Fibroblast of the aortic adventitia (primary cell): ENCODE measurements at places on chromosomes 11 and 22.

GRCh38 chr11:100689141-100689540 lies 2.1 kb downstream of the ARHGAP42 start:
- no peak for DNase-seq

GRCh38 chr11:123334925-123335324 lies 95.1 kb upstream of the GRAMD1B start:
- no peak for DNase-seq

- DNase-seq = no peak
These were observed 294.4 kb downstream of the NTM start for GRCh38 chr11:131664816-131665215.

DNA sequence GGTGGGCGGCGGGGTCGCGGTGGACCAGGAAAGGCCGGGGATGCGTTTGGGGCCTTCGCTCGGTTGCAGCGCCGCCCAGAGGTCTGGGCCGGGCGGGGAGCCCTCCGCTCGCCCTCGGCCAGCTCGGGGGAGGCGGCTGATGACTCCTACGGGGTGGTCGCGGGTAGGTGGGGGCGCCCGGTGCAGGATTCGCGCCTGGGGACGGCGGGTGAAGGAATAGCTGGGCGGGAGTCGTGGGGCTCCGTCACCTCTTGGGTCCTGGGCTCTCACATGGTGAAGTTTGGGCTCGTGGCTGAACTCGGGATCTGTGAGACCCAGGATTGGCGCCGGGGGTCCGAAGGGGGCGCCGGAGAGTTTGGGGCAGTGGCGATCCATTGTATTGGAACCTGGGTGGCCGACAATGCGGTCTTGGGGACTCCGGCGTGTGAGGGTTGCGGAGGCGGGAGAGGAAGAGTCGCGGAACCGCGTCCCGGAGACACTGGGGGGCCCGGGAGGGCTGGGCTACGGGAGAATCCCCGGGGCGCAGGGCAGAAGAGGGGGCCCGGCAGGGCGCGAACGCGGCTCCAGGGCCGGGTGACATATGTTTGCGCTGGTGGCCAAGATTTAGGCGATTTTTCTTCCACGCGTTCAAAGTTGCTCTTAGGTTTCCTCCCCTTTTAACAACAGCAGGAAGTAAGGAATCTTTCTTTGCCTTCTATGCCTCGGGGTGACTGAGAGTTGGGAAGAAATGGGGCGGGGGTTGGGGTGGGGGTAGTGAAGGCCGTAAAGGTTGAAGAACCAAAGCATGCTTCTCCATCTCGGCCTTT lies 935 bp downstream of the QSER1 start:
- peak; percentile 23 for DNase-seq

DNA sequence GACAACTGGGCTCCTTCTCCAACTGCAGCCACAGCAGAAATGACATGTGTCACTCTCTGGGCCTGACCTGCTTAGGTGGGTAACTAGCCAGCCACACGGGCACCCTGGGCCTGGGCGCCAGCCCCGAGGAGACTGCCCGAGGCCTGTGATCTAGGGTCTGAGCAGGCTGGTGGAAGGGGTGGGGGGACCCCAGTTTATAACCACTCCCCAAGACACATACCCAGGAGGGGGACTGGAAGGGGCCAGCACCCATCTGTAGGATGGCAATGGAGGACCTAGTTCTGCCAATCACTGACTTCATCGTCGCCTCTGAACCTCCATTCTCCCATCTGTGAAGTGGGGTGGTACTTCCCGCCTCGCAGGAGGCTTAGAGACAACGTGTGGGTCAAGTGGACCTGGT lies 16.1 kb downstream of the CD5 start:
- no peak for DNase-seq

GRCh38 chr11:17651061-17651460 lies 68.3 kb upstream of the MYOD1 start:
- DNase-seq = no peak

DNA sequence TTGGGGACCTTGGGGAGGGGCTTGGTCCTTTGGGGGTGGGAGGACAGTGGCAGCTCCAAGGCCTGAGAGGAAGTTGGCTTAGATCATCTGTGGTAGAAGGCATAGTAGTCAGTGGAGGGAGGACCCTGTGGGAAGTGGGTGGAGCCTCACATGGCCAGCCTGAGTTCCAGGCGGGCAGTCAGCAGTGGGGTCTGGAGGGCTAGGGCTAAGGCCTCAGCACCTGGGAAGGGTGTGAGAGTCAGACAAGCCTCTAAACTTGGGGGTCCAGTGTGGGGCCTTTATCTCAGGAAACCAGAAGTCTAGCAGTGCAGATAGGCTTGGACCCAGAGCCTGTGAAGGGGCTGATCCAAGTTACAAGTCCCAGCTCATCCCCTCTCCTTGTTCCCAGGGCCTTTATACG lies 4.0 kb downstream of the NLRX1 start:
- DNase-seq = no peak

DNA sequence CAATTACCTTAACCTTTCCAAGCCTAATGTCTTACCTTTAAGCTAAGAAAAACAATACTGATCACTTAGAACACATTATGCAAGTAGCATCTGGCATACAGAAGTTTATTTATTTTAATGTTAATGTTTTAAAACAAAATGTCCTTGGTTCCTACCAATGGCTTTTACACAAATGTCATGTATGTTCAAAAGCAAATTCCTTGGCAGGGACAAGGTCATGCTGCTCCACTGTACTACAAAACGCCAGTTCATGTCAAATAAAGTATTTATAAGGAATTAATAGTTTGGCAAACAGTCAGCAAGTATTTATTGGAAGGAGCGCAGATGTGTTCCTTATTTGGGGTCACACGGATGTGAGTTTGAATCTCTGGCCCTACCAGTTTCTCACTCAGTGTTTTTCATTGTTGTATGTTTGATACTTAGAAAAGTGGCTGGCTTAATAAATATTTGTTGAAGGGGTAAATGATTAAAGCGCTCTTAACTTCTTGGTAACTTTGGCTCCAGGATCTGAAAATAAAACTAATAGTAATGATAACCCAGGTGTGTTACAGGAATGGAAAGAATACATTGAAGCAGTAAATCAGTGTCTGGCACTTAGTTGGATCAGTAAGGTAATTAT lies 18.6 kb downstream of the DDI1 start:
- DNase-seq = no peak

- peak; percentile 35 for DNase-seq
These were observed 1.2 kb downstream of the C2CD2L start for GRCh38 chr11:119108146-119108856.

GRCh38 chr11:61954851-61955421 lies 4.8 kb downstream of the BEST1 start:
- DNase-seq = peak; percentile 86

GRCh38 chr11:127950162-127950561 lies 637.2 kb downstream of the ETS1 start:
- DNase-seq = no peak

GRCh38 chr11:71453037-71453917 lies at the start of gene NADSYN1:
Gene NADSYN1, plus strand, starts transcription at chr11:71453203. Its CDS starts 94 bp downstream, at chr11:71453297.
- DNase-seq = peak; percentile 89

GRCh38 chr11:47725442-47726117 lies 10.4 kb upstream of the AGBL2 start:
- no peak for DNase-seq

- DNase-seq = no peak
These were observed 6.6 kb downstream of the TCN1 start for GRCh38 chr11:59859673-59860072.

- DNase-seq = no peak
These were observed 79.0 kb downstream of the TIMP3 start for GRCh38 chr22:32880505-32880892.

DNA sequence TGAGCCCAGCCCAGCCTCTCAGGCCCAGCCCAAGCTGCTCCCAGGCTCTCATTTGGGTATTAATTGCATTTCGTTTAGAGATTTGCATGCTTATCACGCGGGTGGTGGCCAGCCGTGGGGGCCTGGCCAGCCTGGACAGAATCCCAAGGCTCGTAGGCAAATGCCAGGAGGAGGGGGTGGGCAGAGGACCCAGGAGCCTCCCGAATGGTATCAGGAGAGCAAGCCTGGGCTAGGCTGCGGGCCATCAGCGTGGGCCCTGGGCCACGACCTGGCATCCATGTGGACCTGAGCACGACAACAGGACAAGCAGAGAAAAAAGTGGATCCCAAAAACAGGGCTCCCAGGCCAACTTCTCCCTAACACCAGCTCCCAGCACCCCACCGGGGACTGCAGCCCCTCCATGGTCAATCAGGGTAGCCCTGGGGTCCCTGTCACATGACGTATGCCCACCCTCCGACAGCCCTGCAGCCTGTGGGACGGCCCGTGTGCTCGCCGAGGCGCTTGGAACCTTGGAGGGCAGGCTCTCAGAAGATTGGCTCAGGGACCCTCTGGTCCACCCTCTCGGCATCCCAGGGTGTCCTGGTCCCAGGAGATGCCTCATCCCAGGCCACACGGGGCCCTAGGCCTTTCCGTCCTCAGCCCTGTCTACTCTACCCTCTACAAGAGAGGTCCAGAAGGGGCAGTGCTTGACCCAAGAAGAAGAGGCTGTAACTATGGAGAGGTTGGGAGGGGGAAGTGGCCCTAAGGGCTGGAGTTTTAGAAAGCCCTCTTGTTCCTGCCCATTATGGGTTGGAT lies 8.8 kb downstream of the ASCL2 start:
- no peak for DNase-seq

- DNase-seq = no peak
These were observed 6.6 kb downstream of the CTSD start for GRCh38 chr11:1756791-1757771.

- peak; percentile 22 for DNase-seq
These were observed 202.6 kb upstream of the TMEM45B start for GRCh38 chr11:129613071-129613470.

DNA sequence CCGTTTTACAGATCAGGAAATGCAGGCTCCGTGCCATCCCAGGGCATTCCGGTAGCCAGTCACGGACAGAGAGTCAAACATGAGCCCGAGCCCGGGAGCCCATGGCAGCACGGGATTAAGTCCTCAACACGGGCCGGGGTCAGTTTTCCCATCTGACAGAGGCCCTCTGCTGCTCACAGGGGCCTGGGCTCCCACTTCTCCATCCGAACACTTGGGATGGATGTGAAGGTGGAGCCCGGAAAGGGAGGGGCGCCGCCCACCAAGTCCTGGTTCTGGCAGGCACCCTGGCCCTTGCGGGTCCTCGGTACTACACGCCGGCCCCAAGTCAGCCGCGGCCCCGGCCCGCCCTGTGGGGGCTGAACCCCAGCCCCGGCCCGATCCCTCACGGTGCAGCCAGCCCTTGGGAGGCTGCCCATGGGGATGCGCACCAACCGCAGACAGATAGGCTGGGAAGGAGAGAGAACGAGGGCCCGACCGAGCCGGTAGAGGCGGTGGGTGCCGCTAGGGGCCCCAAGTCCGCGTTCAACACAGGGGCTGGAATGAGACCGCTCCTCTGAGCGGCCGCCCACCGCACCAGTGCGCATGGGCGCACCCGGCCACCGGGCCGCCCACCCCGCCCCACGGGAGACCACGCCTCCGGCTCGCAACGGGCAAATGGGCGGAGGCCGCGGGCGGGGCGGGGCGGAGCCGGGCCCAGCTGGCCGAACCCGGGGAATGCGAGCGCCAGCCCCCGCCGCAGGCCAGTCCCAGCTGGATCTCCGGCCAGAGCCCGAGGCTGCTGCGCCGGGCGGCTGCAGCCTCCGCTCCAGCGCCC lies at the start of gene CAPN5:
Gene CAPN5, plus strand, starts transcription at position 743 of the 814 bp plus-strand sequence. CDS start 17,916 bp downstream, outside the sequence.
- DNase-seq = peak; percentile 89

- DNase-seq = peak; percentile 98
These were observed 220.3 kb upstream of the SESN3 start for GRCh38 chr11:95451261-95451660.

GRCh38 chr11:122186439-122187080 lies 70.5 kb upstream of the BLID start:
- peak; percentile 100 for DNase-seq

- DNase-seq = no peak
These were observed 6.0 kb upstream of the TMEM123 start for GRCh38 chr11:102458548-102458947.

- no peak for DNase-seq
These were observed 48.4 kb upstream of the MUC15 start for GRCh38 chr11:26620282-26621045.

DNA sequence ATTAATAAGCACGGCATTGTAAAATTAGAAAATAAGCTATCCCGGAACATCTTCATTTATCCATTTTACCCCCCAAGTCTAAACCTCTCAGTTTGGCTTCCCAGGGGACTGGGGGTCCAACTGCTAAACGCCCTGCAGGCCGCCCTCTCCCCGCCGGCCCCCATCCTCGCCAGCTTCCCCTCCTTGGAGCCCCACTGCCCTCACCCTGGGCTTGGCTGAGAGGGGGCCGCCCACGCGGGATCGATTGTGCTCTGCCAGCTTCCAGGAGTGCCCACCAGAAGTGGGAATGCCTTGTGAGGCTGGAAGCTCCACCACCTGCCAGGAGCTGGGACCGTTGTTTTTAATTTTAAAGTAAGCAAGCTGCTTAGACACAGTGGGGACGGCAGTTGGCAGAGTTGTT lies 353.5 kb downstream of the TBC1D22A start:
- no peak for DNase-seq

- no peak for DNase-seq
These were observed 29.3 kb downstream of the EIF3F start for GRCh38 chr11:8016440-8016839.

DNA sequence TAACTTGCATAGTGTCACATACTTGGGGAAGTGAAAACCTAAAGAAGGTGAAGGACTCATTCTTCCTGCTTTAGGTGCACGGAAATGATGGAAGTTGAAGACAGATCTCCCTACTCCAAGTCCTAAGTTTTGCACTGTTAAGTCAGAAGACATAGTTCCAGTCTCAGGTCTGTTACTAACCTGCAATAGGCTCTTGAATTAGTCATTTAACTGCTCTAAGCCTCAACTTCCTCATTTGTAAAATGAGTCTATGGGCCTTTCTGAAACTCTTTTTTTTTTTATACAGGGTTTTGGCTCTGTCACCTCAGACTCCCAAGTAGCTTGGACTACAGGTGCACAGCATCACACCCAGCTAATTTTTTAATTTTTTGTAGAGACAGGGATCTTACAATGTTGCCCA lies 30.8 kb upstream of the POU2AF1 start:
- no peak for DNase-seq

DNA sequence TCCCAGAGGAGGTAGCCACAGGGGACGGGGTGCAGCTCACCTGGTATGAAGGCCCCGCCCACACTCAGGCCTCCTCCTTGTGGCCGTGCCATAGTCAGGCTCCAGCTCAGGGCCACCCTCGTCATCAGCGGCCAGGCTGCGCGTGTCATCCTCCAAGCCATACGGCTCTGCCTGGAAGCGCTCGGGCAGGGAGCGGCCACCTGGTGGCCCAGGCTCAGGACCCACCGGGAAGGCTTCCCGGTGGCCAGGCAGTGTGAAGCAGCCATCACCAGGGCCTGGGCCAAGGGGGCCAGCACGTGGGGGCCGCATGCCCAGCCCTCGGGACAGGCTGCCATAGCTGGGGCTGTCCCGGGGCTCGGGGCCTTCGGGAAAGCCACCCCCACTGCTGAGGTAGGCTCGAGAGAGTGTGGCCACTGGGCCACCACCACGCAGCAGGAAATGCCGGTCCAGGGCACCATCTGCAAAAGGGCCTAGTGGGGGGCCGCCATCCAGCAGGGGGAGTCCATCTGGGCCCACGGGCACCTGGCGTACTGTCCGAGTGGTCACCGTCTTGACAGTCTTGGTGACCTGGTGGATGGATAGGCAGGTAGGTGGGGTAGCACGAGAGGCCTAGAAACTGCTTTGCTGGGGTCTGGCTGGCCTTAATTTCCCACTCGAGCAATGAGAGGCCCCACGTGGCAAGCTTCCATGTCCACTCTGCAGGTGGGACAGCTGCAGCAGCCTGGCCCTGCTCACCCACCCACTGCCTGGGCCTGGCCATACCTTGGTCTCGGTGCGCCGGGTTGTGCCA lies 35.3 kb downstream of the ARVCF start:
- DNase-seq = no peak

GRCh38 chr22:19203834-19204233 lies 25.3 kb upstream of the SLC25A1 start:
- DNase-seq = no peak
